ENCODE measurements at places on chromosomes 2 and 18. TPM values are rescaled to one million over a fixed set of nuclear protein-coding genes. Genes with fewer than 3 reads are reported as not detected.

Gene NT5C1B
- not detected for polyA plus RNA-seq

Gene C1QL2
- not detected for polyA plus RNA-seq

Gene REV1
- 13.3 TPM for polyA plus RNA-seq

DNA sequence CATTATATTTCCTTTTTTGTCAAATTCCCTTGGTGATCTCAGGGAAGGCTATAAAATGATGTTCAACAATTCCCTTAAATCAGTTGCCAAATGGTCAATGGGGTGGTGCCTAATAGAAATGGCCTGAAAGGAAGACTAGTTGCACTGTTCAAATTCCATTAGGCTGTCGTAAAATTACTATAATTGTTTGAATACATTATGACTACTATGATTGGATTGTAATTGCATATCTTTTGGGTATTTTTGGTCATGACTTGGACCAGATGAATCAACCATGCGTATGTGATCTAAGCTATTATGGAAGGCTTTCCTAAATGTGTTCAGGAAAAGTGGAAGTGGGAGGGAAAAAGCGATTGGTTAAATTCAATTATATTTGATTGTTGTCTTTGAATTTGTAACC is 41.3 kb upstream of the KCNE4 start:
- DNase-seq = no peak

DNA sequence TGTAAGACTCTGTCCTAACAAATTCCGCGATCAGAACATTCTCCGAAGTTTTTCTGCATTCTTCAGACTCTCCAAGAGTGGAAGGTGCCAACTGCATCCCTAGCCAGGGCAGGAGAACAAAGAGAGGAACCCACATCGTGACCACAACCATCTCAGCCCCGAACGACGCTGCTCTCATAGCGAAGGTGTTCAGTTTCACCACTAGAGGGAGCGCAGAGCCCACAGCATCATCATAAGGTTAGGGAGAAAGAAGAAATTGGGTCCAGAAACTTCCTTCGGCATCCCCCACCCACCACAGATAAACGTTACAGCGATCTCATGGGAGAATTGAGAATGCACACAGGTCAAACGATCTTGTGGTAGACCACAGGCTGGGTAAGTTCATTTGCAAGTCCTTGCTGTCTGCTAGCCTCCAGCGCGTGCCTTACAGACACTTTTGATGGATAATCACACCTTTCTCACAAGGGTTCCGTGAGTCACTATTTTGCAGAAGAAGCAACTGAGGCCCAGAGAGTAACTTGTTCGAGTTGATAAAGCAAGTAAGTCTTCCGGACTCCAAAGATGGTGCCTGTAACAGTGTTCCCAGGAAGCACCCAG is 53.7 kb upstream of the ARL4C start:
- peak; percentile 74 for DNase-seq

DNA sequence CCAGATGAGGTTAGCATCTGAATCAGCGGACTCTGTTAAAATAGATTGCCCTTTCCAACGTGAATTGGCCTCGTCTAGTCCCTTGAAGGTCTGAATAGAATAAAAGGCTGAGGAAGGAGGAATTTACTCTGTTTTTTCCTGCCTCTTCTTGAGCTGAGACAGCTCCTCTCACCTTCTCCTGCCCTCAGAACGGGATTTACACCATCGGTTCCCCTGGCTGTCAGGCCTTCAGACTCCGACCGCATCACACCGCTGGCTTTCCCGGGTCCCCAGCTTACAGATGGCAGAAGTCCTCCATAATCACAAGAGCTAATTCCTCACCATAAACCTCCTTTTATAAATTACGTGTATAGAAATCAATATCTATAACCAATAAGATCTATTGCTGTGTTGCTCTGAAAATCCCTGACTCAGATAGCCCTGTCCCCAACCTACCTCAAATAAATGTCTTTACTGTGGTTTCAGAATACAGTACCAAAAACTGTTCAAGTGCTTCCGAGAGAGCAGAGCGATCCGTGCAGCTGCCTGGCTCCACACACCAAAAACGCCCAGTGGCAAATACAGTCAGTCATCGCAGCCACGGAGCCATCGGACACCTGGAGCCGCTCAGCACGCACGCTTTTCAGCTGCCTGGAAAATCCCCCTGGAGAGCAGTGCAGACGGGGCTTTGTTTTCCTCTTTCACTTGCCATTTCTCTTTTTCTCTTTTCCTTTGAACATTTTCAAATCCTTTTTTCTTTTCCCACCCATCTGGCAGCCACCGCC is 196.9 kb downstream of the NRP2 start:
- DNase-seq = no peak

- no peak for DNase-seq
Measured at GRCh38 chr2:22995576-22995975, 389.4 kb upstream of the KLHL29 start.

DNA sequence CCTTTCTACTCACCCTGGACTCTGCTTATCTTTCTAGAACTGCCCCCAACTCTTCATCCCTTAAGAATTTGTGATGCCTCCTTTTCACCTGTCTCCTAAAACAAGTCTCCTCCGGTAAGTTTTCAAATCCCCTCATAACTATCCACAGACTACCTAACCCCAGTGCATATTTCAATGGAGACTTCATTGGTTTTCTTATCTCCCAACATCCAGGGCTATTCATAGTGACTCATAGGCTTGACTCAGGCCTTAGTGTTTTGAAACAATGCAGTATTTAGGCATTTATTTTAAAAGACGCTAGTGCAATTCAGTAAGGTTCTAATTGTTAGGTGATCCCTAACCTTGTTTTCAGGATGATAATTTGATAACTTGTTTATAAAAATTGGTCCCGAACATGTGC is 399.2 kb downstream of the CPS1 start:
- peak; percentile 1 for DNase-seq

- peak; percentile 25 for DNase-seq
Measured at GRCh38 chr2:192604295-192604694, 409.6 kb upstream of the TMEFF2 start.

- no peak for DNase-seq
Measured at GRCh38 chr2:25274868-25275574, 66.7 kb downstream of the DNMT3A start.

Measured in A549 (cell line).